ENCODE measurements at places on chromosomes 16 and 17.

DNA sequence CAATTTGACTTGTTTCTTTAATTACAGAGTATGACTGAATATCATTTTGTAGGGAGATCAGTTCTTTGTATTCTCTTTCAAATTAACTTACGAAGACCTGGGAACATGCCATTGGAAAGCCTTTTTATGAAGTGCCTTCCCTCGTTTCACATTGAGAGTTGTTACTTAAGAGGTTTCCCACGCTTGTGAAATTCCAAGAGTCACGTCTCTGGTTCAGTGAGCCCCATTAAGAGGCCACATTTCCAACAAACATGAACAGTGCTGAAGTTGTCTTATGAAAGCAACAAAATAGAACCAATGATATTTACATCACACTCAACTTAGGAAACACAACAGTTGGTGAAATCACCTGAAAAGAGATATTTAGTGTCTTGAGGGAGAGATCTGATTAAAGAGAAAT lies 334.1 kb downstream of the TOX3 start:
- no peak for DNase-seq

DNA sequence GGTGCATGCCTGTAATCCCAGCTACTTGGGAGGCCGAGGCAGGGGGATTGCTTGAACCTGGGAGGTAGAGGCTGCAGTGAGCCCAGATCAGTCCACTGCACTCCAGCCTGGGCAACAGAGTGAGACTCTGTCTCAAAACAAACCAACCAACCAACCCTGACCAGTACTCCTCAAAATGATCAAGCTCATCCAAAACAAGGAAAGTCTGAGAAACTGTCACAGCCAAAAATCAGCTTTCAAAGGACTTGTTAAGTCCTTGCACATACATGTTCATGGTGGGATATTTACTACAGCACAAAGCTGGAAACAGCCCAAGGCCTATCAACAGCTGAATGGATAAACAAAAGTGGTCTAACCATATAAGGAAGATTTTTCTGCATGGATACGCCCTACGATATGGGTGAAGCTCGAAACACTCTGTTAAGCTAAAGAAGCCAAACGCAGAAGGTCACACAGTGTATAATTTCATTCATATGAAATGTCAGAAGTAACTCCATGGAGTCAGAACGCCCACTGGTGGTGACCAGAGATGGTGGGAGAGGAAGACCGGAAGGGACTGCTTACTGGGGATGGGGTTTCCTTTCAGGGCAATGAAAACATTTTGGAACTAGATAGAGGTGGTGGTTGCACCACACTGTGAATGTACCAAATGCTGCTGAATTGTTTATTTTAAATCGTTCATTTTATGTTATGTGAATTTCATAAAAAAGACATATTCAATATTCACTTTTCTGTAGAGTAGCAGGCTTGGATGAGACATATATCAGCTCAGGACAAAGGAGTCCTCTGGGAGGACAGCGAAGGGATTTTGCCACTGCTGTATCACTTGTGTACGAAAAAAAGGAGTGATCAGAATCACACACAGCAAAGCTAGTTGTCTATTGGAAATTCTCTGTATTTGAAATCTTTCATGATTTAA lies 17.7 kb downstream of the CCL17 start:
- no peak for DNase-seq

DNA sequence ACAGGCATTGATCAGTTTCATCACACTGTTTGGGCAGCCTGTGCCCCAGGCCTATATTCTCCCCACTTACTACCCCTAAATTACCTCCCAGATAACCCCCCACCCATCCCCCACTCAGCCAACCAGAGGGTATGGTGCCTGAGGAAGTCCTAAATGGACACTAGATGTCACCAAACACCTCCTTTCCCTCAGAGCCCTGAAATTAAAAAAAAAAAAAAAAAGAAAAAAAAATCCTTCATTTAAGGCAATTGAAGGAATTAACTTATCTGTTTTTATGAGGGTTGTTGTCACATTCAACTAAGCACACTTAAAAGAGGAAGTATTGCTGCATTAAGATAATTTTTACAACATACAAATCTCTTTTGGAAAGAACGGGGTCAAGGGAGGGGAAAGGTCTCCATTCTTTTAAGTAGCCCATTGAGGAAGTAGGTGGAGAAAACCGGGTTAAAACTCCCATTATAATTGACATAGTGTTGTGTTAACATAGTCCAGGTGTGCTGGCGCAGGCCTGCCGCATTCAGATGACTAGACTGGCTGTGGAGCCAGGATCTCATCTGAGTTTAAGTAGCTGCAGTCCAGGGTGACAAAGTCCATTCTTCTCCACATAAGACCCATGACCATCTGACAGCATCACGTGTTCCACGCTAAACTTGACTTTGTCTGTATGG lies 46.3 kb downstream of the SNX11 start:
- no peak for DNase-seq

DNA sequence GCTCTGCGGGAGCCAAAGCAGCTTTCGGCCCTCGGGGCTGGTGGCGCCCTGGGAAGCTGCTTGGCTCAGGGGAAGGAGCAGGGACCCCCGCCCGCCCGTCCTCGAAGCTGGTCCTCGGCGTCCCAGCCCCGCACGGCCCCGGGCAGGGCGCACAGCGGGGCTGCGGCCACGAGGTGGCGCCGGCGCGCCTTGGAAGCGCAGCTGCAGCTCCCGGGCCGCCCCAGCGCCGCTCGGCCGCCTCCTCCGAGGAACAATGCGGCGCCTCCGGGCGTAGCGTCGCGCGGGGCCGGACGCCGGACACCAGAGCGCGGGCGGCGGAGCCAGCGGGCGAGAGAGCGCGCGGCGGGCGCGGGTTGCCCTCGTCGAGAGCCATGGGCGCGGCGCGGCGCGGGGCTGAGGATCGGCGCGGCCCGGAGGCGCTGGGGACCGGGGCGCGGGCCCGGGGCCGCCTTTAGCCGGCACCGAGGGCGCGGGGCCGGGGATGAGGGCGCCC lies at the start of gene MGAT5B:
TSS of gene MGAT5B (plus strand) at position 229 of the 493 bp plus-strand sequence. CDS start 626 bp downstream, outside the sequence.
- no peak for DNase-seq

- DNase-seq = no peak
These were observed 24.1 kb upstream of the ABR start for GRCh38 chr17:1203967-1204291.

- DNase-seq = no peak
These were observed 7.9 kb downstream of the WFIKKN2 start for GRCh38 chr17:50843150-50843905.

DNA sequence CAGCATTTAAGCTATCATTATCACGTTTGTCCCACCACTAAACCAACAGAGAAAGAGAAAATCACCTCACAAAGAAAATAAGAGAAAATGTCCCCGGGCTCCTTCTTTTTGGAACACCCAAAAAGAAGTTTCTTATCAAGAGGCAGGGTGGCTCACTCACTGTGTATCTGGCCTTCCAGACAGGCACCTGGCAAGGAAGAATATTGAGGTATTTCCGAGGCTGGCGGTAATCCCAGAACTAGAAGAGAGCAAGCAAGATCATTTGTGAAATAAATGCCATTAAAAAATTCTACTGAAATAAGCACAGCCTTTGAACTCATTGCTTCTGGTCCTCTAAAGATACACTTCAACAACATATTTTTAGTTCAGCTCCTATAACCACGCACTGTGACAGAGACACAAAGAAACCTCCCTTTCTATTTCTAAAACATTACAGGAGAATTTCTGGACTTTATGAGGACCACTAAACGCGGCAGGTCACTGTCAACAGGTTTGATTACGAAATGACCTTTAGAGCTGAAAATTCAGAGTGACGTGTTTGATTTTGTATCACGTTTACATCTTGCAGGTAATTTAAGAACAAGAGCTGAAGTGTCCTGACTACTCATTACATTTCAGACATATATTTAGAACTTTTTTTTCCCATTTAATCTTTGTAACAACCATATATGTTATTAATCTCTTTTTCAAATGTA lies 61.0 kb downstream of the WDR59 start:
- no peak for DNase-seq

- no peak for DNase-seq
These were observed 62.9 kb upstream of the AMZ2 start for GRCh38 chr17:68184816-68185436.

DNA sequence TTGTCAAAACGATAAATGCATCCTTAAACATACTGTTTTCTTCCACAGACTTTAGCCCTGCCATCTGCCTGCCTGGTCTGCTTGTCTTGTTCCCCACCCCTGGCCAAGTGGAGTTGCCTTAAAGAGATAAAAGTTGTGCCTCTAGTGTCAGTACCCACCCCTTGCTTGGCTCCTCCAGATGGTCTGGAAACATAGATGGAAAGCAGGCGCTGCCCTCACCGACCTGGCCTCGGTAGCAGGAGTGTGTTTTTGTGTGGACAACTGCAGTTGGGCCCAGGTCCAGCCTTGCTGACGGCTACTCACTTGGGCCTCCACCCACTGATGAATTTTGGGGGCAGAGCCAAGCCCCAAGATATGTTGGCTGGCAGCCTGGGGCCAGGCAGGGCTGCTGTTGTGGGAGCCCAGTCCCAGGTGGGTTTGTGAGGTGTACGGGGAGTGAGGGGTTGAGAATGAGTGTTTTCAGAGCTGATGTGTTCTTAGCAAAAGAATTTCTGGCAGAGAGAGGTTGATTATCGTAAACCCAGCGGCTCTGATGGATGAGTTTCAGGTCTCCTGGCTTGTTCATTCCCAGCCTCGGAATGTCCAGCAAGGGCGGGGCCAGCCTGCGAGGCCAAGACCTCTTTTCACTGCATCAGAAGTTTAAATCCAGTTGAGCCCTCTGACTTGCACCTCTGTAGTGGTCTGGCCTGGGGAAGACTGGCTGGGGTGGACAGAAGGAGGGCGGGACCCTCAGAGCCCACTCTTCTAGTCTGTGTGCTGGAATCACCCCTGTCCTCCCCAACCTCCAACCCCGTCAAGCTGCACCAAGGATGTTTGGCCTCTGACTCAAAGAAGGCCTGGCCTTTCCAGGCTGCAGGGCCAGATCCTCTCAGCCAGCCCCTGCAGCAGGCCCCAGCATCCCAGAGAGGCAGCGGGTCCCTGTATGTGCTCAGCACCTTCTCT lies 179.7 kb downstream of the RAB11FIP4 start:
- peak; percentile 95 for DNase-seq

GRCh38 chr17:62121025-62121730 lies 56.1 kb upstream of the MED13 start:
- no peak for DNase-seq

All from coronary artery (tissue), 2 donors.